MM.1S (cell line): ENCODE measurements at places on chromosomes 6 and 20.

DNA sequence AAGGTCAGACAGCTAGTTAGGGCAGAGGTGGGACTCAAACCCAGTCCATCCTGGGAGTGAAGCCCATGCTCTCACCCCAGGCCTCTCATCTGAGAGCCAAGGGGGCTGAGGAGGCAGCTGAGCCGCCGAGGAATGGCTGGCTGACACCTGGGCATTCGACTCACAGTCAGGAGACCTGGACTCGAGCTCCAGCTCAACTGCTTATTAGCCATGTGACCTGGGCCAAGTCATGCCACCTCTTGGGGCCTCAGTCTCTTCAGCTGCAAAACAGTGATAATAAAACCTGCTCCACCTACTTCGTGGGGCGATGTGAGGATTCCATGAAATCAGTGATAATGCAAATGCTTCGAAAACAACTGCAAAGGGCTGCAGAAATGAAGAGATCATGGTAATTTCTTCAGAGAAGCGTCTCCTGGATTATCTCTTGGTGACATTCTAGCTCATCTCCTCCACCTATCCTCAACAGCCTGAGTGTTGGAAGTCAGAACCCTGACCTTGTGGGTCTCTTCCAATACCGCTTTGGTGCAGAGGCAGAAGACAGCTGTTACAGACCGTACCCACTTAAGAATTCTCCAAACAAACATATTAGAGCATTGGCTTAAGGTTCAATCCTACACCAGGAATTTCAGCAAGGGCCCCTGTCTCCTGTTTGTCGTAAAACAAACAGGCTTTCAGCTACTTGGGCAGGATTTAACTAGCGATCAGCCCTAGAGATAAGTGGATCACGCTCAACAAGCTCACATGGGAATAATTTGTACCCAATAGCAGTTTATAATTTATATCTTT is 60.0 kb upstream of the PIM1 start:
- H3K36me3 ChIP-seq: no peaks in the 10 kb centered on the region
- H3K27me3 ChIP-seq: no peaks in the 10 kb centered on the region
- H3K4me3 ChIP-seq: no peak overlapping the region
- H3K4me1 ChIP-seq: peaks cover 11% of the 10 kb centered on the region
- DNase-seq: no peak

DNA sequence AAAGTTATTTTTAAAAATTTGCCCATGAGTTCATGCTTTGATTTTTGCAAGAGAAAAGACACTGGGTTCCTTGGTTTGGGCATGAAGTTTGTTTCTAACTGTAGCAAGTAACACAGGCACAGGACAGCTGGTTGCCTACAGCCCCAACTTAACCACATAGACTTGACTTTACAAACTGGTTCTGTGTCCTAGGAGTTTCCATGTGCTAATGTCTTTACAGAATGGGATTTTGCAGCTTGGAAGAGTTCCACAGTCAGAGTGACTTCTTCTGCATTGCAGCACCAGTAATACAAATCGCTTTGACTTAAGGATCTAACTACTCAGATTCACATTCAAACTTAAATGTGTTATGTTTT is 44.3 kb downstream of the OR2B2 start:
- no peaks in the 10 kb centered on the region for H3K36me3 ChIP-seq
- no peak overlapping the region for H3K4me3 ChIP-seq
- H3K27ac ChIP-seq: peak overlapping the region; percentile 84; the same call in 1 of the 2 replicates
- no peak for DNase-seq

DNA sequence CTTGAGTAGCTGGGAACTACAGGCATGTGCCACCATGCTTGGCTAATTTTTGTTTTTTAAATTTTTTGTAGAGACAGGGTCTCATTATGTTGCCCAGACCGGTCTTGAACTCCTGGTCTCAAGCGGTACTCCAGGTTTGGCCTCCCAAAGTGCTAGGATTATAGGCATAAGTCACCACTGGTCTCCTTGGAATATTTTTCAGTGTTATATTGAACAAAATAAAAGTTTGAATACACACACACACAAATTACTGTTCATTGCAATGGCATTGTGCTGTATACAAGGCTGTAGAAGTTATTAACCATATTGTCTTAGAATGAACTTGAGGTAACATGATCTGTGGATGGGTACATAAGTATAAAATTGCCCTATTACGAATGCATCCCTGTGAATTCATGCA is 166.1 kb downstream of the BCAS1 start:
- no peak for DNase-seq
- H3K4me1 ChIP-seq: peaks cover 19% of the 10 kb centered on the region
- no peaks in the 10 kb centered on the region for H3K36me3 ChIP-seq
- no peak overlapping the region for H3K27ac ChIP-seq
- H3K27me3 ChIP-seq: no peaks in the 10 kb centered on the region
- no peak overlapping the region for H3K4me3 ChIP-seq

DNA sequence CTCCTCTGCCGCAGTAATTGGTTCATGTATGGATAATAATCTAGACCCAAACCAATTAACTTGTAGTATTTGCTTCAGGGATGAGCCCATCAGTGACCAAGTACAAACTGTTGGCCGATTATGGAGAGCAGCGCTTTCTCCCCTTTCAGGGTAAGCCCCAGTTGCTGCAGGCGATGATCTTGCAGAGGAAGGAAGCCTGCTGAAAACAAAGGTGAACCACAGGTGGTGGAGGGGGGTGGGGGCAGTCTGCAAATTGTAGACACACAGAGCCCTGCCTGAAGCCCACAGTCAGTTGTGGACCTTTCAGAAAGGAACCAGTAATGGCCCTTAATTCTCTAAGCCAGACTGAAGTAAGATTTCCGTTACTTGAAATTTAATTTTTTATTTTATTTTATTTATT is 167.9 kb upstream of the JARID2 start:
- H3K4me1 ChIP-seq: no peaks in the 10 kb centered on the region
- DNase-seq: no peak
- no peak overlapping the region for H3K27ac ChIP-seq
- H3K4me3 ChIP-seq: no peak overlapping the region
- H3K36me3 ChIP-seq: no peaks in the 10 kb centered on the region
- no peaks in the 10 kb centered on the region for H3K27me3 ChIP-seq

DNA sequence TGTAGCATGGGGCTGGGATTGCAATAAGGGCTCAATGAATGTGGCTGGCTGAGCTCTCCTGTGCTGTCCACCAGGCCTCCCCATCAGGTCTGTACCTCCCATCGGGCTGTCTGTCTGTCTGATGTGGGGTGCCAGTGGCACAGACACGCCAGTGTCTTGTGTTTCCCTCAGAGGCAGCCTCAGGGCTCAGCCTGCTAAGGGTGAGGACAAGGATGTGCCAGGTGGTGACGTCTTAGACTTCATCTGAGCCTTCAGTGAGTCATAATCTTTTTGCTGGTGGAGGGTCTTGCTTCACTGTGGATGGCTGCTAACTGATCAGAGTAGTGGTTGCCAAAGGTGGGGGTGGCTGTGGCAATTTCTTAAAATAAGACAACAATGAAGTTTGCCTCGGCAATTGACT is 194.7 kb downstream of the NRN1 start:
- H3K36me3 ChIP-seq: no peaks in the 10 kb centered on the region
- no peaks in the 10 kb centered on the region for H3K4me1 ChIP-seq
- no peak overlapping the region for H3K4me3 ChIP-seq
- no peak overlapping the region for H3K27ac ChIP-seq
- no peaks in the 10 kb centered on the region for H3K27me3 ChIP-seq

DNA sequence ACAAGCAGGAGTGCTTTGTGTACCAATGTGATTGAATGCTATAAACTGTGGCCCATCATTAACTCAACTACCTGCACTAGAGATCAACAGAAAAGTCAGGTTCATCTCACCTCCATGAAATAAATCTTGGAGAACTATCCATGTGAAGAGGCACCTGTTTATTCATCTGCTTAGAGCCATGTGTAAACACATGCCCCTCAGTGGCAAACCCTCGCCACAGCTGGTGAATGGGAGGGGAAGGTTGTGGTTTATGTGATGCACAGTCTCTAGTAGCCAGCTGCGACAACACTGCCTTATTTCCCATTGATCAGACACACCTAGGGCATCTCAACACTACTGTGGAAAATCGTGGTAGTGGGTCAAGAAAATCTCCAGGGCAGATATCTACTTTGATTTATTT is 640.2 kb downstream of the PTPRT start:
- H3K4me1 ChIP-seq: no peaks in the 10 kb centered on the region
- H3K27me3 ChIP-seq: no peaks in the 10 kb centered on the region
- H3K27ac ChIP-seq: no peak overlapping the region
- no peak overlapping the region for H3K4me3 ChIP-seq

- DNase-seq: no peak
- no peaks in the 10 kb centered on the region for H3K36me3 ChIP-seq
- no peak overlapping the region for H3K27ac ChIP-seq
- H3K4me1 ChIP-seq: peaks cover 10% of the 10 kb centered on the region
- H3K4me3 ChIP-seq: no peak overlapping the region
These were observed 28.5 kb upstream of the SCUBE3 start for GRCh38 chr6:35185302-35185681.

DNA sequence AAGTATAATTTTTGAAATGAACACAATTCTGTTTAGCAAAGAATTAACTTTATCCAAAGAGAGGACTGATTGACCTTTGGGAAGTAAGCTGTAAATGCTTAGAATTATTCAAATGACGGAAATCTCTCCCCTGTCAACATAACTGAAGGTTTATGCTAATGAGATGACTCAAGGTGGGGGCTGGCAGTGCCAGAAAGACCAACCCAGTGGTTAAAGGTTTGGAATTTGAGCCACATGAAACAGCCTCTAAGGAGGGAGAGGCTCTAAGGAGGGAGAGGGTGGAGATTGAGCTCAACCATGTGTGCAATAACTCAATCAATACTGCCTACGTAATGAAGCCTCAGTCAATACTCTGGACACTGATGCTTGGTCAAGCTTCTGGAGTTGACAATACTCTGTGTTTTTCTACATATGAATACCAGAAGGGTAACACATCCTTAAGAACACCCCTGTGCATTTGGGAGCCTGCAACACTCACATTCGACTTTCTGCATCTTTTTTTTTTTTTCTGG is 123.4 kb upstream of the TENT5A start:
- no peak for DNase-seq
- no peaks in the 10 kb centered on the region for H3K36me3 ChIP-seq
- no peaks in the 10 kb centered on the region for H3K27me3 ChIP-seq
- H3K4me1 ChIP-seq: no peaks in the 10 kb centered on the region

DNA sequence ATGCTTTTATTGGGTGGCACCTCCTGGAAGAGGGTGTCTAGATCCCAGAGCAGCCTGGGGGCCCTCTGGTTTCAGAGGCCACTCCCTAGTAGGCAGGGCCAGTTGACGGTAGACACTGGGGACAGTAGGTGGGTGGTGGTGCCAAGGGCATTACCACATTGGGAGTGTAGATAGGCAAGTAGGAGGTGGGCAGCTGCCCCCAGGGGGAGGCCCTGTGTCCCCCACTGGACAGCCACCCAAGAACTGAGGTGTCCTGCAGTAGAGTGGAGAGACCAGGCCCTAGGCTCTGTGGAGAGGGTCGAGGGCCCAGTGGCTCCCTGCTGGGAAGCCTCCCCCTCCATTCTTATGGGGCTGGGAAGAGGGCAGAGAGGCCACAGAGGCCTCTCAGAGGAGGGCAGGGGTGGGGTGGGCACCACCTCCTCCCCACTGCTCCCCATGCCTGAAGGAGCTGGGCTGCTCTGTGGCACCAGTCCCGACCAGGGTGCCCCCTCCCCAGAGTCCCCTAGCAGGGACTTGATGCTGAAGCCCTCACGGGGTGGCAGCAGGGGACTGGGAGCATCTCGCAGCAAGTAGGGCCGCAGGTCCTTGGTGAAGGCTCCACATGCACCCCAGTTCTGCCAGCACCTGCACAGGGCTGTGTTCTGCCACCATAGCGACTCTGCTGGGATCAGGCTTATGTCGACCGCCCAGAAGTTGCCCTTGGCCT is 305.0 kb upstream of the KCNQ5 start:
- H3K27me3 ChIP-seq: no peaks in the 10 kb centered on the region; the same call in 1 of the 2 replicates
- DNase-seq: no peak
- no peak overlapping the region for H3K27ac ChIP-seq
- no peaks in the 10 kb centered on the region for H3K36me3 ChIP-seq
- no peak overlapping the region for H3K4me3 ChIP-seq

GRCh38 chr6:100880149-100880852 is 828 bp downstream of the ASCC3 start:
- H3K4me1 ChIP-seq: peaks cover 10% of the 10 kb centered on the region
- DNase-seq: no peak
- 0 out of 2 replicates have a peak, but pooled peaks cover 3% of the 10 kb centered on the region for H3K36me3 ChIP-seq
- peak overlapping the region; percentile 97 for H3K4me3 ChIP-seq

DNA sequence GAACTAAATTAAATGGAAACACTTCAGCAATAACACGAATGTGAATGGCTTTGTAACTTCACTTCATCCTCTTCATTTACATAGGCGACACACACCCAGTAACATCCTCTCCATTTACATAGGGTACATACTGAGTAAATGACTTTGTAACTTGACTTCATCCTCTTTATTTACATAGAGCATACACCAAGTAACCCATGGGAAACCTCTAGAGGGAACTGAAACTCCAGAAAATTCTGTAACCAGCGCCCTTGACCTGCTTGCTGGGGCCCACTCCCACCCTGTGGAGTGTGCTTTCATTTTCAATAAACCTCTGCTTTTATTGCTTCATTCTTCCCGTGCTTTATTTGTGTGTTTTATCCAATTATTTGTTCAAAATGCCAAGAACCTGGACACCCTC is 81.6 kb upstream of the OPRM1 start:
- H3K4me1 ChIP-seq: no peaks in the 10 kb centered on the region
- no peak overlapping the region for H3K4me3 ChIP-seq
- H3K36me3 ChIP-seq: no peaks in the 10 kb centered on the region
- H3K27ac ChIP-seq: no peak overlapping the region

- no peaks in the 10 kb centered on the region for H3K27me3 ChIP-seq
- no peak for DNase-seq
- H3K4me1 ChIP-seq: peaks cover 10% of the 10 kb centered on the region
- no peak overlapping the region for H3K27ac ChIP-seq
- no peak overlapping the region for H3K4me3 ChIP-seq
- H3K36me3 ChIP-seq: no peaks in the 10 kb centered on the region
These were observed 8.2 kb downstream of the CYB5R4 start for GRCh38 chr6:83867527-83868161.

DNA sequence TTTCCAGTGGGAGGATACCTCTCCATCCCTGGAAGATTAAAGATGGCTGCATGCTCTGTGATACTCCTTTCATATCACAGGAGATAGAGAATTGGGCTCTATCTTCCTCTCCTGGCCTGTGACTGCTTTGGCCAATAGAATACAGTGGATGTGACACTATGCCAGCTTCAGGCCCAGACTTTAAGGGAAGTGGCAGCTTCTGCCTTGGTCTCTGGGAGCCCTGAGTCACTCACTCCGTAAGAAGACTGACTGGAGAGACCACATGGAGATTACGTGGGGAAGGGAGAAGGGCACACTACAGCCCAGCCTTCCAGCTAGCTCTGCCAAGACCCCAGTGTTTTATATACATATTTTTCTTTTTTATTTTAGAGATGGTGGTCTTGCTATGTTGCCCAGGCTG is 10.4 kb upstream of the MMP9 start:
- no peak overlapping the region for H3K4me3 ChIP-seq
- no peak overlapping the region for H3K27ac ChIP-seq

GRCh38 chr6:112382778-112383177 is 35.6 kb downstream of the RFPL4B start:
- H3K4me3 ChIP-seq: no peak overlapping the region
- no peaks in the 10 kb centered on the region for H3K36me3 ChIP-seq
- H3K4me1 ChIP-seq: no peaks in the 10 kb centered on the region
- no peak for DNase-seq
